ENCODE measurements at places on chromosomes 11 and 22. TPM values are rescaled to one million over a fixed set of nuclear protein-coding genes. Genes with fewer than 3 reads are reported as not detected.

C11orf65 gene
- total RNA-seq = not detected

RTN4R gene
- 1.2 TPM for total RNA-seq

TRPC6 gene
- total RNA-seq = not detected

RHOD gene
- 24.5 TPM for total RNA-seq

GSTT2B gene
- 4.7 TPM for total RNA-seq

NAALADL1 gene
- 7.8 TPM for total RNA-seq

SMIM35 gene
- total RNA-seq = not detected

LIF gene
- total RNA-seq = 84.0 TPM

FGF4 gene
- total RNA-seq = not detected

CAVIN3 gene
- 50.3 TPM for total RNA-seq

CHRNA10 gene
- total RNA-seq = 0.45 TPM

TEX54 gene
- not detected for total RNA-seq

DGCR6 gene
- 0.40 TPM for total RNA-seq

OR52A1 gene
- not detected for total RNA-seq

DDIAS gene
- 0.99 TPM for total RNA-seq

DNA sequence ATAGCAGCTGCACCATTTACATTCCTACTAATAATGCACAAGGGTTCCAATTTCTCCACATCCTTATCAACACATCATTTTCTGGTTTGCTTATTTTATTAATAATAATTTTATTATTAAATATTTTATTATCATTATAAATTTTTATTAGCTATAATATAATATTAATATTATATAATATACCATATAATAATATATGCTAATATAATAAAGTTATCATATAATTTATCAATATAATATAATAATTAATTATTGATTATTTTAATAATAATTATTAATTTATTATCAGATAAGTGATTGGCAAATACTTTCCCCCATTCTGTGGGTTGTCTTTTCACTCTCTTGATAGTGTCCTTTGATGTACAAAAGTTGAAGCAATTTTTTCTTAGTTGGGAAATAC, 27.7 kb downstream of the OR2AT4 start:
- no peak for DNase-seq

- peak; percentile 90 for DNase-seq
Measured at GRCh38 chr22:35191412-35191811, 65.9 kb upstream of the HMGXB4 start.

- no peak for DNase-seq
Measured at GRCh38 chr22:19387038-19387437, 44.5 kb downstream of the HIRA start.

DNA sequence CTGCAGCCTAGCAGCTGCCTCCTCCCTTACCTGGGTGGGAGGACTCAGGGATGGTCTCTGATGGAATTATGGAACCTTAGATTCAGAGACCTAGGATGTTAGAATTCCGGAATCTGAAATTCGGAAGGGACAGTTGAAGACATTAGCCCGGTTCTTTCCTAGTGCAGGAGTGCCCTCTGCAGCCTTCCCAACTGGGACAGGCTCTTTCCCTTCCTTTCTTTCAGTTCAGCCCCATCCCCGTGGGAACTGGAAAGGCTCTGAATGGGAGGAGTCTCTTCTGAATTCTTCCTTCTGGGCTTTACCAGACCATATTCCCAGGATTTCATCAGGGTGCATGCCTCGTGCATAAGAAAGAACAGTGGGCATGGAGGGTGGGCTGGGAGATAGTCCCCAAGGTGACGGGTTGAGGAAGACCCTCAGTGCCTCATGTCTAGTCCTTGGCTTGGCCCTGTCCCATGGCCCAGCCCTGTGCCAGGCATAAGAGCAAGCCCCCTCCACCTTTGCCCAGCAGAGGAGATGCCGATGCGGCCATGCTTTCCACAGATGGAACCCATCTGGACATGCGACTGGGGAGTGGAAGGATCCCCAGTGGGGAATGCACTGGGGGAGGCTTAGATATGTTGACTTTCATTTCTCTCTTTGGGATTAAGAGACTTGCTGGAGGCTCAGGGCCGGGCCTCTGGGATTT, 14.4 kb downstream of the DNAJB13 start:
- no peak for DNase-seq

GRCh38 chr22:20170170-20170569, 19.3 kb upstream of the CCDC188 start:
- no peak for DNase-seq

DNA sequence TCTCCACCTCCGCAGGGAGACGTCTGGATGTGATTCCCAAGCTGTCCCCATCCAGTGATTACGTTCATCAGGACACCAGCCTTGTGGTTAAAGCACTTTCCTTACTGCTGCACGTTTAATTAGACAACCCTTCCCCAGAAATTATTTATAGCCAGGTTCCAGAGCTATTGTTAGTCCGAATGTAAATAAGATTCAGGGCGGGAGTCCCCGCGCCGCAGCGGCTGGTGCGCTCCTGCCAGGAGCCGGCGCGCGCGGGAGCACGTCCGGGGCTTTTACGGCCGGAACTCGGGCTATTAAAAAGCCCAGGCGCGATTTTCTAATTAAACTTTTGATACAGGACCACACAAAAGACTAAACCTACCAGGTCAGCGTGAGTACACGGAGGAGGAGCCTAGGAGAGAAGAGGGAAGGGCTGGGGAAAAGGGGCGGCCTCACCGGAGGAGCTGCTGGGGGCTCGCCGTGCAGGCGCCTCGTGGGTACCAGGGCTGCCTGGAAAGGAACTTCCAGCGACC, 538.3 kb downstream of the OPCML start:
- no peak for DNase-seq

GRCh38 chr22:27267145-27267544, 534.4 kb downstream of the MN1 start:
- no peak for DNase-seq

DNA sequence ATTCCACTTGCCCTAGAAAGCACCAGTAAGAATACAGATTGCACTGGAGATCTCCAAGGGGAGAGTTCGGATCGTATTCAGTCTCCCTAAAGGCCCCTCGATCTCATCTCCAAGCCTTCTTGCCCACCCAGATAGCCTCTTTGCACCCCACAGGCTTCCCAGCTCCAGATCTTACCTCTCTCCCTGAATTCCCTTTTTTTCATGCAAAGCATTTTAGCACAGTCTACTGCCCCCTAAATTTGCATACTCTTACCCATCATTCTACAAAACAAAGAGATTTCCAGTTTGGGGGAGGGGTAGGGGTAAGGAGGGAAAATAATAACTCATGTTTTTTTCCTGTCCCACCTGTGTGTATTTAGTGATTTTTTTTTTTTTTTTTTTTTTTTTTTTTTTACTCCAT, 105.2 kb downstream of the NAV2 start:
- DNase-seq = no peak

DNA sequence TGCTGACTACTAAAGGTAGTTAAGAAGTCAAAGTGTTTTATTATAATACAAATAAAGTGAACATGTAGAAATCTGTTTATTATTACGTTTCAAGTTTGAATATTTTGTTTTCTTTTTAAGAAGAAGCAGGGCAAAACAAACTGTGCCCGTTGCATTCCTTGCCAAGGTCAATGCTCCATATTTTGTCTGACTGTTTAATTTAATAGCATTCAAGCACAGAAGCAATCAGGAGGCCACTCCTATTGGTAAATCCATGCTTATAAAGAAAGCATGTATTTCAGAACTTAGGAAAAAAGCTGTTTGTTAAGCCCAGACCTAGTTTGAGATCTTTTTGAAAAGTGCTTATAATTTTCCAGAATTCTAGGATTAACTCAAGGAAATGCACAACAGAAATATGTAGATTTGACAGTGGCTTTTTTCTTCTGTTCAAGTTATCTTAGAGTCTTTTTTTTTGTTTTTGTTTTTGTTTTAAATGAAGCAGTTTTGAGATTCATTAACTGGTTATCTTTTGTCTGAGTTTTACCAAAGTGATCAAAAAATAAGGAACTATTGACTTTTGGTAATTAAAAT, 51.7 kb downstream of the ARHGAP42 start:
- DNase-seq = peak; percentile 67

GRCh38 chr22:35380537-35381423, at the start of gene HMOX1:
Gene HMOX1, plus strand, starts transcription at chr22:35381096. Its CDS starts 78 bp downstream, at chr22:35381174.
- DNase-seq = peak; percentile 65

- no peak for DNase-seq
Measured at GRCh38 chr11:70539360-70540095, 141.2 kb downstream of the CTTN start.

DNA sequence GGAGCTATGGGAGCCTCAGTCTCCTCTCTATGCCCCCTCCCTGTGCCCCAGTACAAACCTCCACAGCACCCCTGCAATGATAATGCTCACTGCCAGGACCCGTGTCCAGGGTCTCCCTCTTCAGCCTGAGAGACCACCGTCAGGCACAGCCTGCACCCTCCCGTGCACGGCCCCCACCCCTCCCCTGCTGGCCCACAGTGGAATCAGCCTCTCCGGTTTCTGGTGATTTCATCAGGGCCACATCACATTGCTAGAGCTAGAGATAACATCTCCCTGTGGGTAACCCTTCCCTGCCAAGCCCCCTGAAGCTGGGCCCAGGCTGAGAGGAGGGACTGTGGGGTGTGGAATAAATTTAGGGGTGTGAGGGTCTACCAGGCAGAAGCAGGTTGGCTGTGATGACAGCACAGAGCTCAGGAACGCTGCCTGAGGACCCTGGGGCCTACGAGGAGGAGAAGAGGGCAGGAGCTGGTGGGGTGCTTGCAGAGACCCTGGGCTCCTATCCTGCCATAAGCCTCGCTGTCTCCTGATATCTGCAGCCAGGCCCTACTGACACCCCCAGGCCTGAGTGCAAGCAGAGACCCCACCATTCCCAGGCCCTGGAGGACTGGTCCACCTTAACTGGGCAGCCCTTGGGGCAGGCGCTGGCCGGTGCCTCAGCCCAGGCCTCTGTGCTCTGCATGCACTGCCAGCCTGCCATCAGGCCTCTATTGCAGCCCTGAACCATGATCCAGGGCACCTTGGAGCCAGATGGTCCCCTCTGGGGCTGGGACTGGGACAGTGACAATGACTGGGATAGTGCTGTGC, at the start of gene KLHDC7B:
Gene KLHDC7B (plus strand): TSS at position 378 of the 804 bp plus-strand sequence. CDS start 345 bp downstream, at position 723.
- DNase-seq = no peak

DNA sequence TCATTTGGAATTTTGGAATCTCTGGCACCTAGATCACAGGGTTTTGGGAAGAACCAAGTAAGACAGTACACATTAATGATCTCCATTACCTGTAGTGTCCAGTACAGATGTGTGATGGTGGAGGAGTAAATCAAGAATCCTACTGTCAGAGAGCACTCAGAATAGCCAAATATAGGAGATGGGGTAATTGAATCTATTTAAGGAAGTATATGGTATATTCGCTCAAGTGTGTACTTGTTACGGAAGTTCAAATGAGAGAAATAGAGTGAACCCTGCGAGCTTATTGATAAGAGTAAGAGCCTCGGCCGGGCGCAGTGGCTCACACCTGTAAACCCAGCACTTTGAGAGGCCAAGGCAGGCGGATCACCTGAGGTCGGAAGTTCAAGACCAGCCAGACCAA, 2.2 kb downstream of the SPCS2 start:
- DNase-seq = no peak

GRCh38 chr11:124837491-124837856, 27.8 kb upstream of the ROBO3 start:
- DNase-seq = peak; percentile 89

- DNase-seq = no peak
Measured at GRCh38 chr22:49017482-49018329, 810.0 kb downstream of the BRD1 start.

- DNase-seq = no peak
Measured at GRCh38 chr11:57358543-57358961, 20.4 kb downstream of the P2RX3 start.

GRCh38 chr22:36764641-36765040, 11.3 kb downstream of the IFT27 start:
- no peak for DNase-seq

DNA sequence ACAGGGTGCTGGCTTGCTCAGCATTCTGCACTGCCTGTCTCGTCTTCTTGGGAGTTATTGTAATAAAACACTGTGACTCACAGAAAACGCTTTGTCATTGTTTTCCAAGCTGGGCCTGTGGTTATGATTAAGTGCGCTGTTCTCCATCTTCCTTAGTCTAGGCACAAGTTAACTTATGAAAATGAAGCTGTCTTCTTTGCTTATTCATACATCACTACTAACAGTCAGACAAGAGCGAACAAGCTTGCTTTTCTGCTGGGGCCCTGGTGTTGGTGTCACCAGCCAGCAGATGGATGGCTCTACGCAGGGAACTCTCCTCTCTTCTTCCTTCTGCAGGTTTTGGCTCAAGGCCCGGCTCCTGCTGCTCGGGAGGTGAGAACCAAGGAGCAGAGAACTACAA, 380.1 kb upstream of the SYN3 start:
- peak; percentile 94 for DNase-seq

GRCh38 chr11:23944923-23945322, 551.9 kb upstream of the LUZP2 start:
- no peak for DNase-seq

DNA sequence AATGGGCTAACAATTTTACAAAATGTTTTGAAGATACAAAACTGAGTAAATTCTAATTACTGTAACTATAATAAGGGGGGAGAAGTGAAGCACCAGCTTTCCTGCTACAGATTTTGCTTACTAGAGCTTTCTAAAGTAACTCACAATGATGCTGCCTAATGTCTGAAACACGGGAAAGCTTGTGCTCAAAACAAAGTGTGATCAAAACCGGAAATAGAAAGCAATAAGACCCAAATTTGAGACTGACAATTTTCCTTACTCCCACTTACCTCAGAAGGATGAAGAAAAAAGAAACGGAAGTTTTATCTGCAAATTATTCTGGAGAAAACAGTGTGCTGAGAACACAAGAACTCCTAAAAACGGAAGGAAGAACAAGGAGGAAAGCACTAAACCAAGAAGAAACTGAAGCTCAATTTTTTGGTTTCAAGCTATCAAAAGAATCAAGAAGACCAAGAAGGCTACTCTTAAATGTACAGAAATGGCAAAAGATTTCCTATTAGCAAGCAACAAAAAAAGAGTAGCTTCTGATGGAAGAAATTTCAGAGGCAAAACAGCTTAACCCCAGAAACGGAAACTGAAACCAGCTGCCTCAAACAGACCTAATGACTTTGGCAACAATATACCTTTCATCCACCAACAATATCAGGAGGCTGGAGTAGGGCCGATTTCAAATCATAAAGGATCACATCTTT, 33.4 kb downstream of the AMBRA1 start:
- peak; percentile 48 for DNase-seq

- no peak for DNase-seq
Measured at GRCh38 chr11:62390722-62391121, 28.1 kb upstream of the SCGB1A1 start.

- DNase-seq = no peak
Measured at GRCh38 chr11:86969258-86969657, 14.1 kb upstream of the FZD4 start.

GRCh38 chr11:1628506-1629325, 859 bp upstream of the KRTAP5-5 start:
- DNase-seq = no peak

GRCh38 chr11:115659061-115659963, 155.1 kb upstream of the CADM1 start:
- DNase-seq = peak; percentile 35

Measured in renal cortical epithelial cell (primary cell).